GM12864 (cell line): ENCODE measurements at places on chromosomes 6 and 20.

DNA sequence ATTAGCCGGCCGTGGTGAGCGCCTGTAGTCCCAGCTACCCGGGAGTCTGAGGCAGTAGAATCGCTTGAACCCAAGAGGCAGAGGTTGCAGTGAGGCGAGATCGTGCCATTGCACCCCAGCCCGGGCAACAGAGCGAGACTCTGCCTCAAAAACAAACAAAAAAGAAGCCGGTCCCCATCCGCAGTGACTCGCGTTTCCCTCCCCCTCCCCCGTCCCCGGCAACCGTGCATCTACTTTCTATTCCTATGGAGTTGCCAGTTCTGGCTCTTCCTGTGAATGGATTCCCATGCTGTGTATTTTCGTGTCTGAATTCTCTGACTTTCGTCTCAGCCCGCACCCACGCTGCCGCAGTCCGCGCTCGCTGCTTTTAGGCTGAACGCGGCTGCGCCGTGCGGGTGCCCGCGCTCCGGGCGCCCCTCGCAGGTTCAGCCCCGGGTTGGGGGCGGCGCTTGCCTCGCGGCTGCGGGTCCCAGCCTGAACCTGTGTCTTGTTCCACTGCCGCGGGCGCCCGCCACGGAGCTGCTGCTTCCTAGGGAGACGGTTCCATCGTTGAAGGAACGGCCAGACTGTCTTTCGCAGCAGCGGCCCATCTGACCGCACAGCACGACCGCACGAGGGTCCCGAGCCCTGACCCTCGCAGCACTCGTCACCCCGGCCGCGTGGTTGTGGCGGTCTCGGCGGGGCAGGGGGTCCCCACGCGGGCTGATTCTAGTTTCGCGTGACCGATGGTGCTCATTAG lies 1.1 kb upstream of the MRGBP start:
- DNase-seq, result no peak

DNA sequence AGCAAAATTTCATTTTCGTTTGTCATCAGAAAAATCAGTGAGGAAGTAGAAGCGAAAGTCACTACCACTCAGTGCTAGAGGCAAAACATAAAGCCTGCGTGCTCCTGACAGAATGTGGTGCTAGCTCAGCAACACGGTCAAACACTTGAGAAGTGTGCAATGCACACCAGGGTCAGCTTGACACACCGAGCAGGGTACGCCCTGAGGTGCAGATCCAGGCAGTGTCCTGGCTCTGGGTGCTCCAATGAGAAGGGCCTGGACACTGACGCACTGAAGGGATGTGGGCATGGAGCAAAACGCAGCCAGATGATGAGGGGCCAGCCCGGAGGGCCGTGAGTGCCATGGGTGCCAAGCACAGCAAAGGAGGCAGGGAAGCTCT lies 5.9 kb downstream of the RNASET2 start:
- DNase-seq, result peak; percentile 83

GRCh38 chr6:157097255-157097955 lies 225.9 kb downstream of the TMEM242 start:
- no peak for DNase-seq

GRCh38 chr6:51570168-51570921 lies 517.1 kb downstream of the PKHD1 start:
- DNase-seq, result no peak

GRCh38 chr6:393391-394221 lies 2.1 kb downstream of the IRF4 start:
- DNase-seq, result no peak
